ENCODE measurements at places on chromosomes 12 and 14.
A peak's percentile ranks its signal among the peaks of the same experiment; 100 is the strongest.

DNA sequence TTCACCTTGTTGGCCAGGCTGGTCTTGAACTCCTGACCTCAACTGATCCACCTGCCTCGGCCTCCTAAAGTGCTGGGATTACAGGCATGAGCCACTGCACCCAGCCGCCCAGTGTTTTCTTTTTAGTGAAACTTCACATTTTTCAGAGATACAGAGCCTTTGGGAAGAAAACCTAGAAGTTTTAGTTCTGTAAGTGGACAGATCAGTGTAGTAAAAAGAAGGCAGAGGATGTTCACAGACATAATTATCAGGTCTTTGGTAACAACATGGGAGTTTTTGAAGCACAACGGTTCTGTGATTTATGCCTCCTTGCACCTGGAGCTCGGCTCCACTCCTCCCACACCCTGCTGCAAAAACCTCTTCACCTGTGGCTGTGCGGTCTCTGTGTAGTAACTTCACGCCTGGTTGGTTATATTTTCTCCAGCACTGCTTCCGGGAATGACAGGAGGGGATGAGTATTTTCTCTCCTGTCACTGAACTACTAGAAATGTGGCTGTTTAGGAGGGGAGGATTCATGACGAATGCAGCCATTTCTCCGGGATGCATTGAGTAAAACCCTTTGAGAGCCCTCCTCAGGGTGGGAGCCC is 67.0 kb downstream of the ARF6 start:
- no peak for DNase-seq

- DNase-seq: no peak
Observed at GRCh38 chr12:47767216-47767724, 5.8 kb upstream of the SLC48A1 start.

- no peak for DNase-seq
Observed at GRCh38 chr12:113971392-113971791, 5.3 kb upstream of the RBM19 start.

DNA sequence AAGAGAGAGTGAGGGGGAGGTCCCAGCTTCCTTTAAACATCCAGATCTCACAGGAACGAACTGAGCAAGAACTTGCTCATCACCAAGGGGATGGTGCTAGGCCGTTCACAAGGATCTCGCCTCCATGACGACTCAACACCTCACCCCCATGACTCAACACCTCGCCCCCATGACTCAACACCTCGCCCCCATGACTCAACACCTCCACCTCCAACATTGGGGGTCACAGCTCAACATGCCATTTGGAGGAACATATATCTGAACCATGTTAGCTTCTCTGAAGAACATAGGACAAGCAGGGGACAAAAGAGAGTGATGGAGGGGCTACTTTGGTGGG is 66.0 kb upstream of the LHX5 start:
- no peak for DNase-seq

DNA sequence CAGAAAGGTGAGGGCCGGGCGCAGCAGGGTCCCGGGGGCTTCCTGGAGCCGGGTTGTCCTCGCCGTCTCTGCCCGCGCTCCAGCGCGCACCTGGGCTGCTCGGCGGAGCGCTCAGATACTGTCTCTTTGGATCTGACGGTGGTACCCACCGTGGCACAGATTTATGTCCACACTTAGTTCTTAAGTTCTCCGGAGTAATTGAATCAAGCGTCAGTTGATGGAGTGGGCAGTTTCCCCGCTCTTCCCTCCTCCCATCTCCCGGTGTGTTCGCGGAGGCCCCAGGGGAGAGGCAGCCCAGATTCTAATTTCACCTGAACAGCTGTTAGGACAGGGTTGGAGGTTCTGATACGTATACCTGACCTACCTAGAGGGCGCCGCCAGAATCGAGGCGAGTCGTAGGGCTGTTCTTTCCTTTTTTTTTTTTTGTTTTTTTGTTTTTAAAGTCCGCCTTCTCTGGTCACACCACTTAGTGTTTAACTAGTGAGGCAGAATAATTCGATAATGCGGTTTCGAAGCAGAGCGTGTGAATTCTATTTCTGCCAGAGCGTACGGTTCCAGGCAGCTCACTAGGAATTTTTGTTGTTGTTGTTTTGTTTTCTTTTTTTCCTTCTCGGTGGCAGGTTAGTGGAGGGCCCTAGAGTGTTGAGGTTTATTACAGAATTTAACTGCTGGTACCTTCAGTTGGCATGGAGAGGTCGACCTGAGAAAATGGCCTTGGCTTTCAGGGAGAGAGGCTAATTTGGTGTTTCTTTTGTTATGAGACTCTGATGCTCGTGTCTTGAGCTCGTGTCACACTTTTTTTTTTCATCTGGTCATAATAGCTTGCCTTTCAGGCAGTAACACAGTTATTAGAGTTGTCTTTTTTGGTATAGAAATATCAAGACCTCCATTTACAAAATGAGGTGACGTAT is 22.3 kb upstream of the GNS start:
- no peak for DNase-seq

DNA sequence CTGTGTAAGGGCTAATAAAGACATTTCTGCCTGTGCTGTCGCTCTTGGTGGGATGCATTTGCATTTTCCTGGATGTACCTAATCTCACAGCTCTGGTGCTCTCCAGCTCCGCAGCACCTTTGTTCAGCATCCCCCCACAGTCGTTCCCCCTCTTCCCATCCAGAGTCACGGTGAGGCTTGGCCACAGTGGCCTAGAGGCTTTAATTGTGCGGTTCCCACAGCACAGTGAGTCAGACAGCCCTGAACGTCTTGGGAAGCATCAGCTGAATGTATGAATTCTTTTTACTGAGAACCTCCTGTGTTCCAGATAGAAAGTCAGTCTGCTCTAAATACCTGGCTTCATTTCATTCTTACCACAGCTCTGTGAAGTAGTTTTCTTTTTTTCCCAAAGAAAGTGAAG is 28.7 kb downstream of the MLXIP start:
- no peak for DNase-seq

GRCh38 chr12:89051065-89051677 is 301.1 kb downstream of the DUSP6 start:
- peak; percentile 39 for DNase-seq

- no peak for DNase-seq
Observed at GRCh38 chr12:107320929-107321631, 227.7 kb upstream of the CRY1 start.

DNA sequence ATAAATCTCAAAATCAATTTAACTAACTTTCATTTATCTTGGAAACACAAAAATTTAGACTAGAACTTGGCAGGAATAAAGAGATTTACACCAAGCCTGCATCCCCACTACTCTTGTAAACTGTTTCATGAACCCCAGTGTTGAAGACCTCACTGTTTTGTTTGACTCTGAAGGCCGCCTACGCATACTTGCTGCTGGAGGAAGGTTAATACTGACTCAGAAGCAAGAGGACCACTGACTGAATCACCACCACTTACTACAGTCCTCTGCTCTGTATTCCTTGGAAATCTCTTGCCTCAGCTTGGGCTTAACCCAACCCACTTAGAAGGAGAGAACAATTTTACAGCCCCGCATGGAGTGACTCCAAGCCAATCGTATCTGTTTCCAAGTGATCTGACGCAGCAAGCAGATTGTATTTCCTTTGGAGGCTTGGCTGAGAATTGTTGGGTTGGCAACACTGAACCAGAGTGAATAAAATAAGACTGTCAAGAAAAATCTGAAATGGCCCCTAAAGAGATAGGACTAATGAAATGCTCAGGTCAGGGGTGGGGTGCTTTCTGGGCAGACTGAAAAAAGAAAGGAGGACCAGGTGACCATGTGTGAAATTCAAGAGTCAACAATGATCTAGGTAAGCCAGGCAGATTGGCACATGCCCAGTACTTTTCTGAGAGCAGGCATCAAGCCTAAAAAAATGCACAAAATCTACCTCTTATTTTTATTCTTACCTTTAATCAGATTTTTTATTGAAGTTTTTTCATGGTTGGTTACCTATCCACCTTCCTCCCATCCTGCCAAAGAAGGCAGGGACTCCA is 248.6 kb downstream of the ZFP36L1 start:
- no peak for DNase-seq

GRCh38 chr14:25406818-25407217 is 356.9 kb upstream of the STXBP6 start:
- no peak for DNase-seq

DNA sequence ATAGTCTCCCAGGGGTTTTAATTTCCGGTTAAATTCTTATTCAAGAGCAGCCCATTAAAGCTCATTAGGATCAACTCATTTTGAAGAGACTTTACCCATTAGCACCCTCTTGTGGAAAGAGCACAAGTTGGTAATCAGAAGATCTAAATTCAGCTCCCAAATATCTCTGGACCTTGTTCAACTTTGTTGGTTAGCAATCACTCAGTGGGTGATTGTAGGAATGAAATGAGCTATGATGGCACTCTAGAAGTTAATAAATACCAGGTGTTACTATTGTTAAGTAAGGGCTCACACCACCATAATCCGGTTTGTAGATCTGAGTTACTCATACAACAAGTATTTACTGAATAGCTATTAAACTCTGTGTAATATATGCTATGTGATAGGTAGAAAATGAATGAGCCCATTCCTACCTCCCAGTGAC is 42.9 kb downstream of the TRIP11 start:
- no peak for DNase-seq

DNA sequence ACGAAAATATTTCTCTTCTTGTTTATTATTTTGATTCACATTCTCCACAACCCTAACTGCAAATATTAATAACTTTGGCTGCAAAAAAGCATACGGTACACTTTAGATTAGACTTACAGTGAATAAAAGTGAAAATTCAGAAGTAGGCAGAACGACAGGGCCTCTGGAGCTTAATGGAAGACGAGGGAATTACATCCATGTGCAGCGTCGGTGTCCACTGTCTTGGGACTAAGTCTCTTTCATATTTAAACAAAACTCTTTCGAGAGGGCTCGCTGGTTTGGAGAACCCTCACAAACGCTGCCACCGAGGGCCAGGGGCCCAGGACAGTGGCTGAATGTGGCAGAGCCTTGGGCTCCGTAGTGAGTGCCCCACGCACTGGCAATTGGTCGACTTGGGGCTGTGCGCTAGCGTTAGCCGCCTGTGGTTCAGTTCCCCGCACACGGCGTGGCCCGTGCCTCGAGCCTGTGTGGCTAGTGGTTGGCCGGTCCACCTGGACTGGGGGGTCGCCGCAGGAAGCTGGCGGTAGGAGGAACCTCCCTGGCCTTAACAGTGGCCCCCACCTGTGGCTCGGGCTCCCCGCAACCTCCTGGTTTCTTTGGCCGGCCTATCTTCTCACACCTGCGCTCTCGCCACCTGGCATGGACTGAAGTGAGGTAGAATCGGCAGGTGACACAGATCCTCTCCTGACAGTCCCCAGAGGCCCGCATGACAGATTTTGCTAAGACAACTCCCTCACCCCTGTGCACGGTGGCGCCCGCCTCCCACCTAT is 739 bp upstream of the PAX9 start:
- no peak for DNase-seq

DNA sequence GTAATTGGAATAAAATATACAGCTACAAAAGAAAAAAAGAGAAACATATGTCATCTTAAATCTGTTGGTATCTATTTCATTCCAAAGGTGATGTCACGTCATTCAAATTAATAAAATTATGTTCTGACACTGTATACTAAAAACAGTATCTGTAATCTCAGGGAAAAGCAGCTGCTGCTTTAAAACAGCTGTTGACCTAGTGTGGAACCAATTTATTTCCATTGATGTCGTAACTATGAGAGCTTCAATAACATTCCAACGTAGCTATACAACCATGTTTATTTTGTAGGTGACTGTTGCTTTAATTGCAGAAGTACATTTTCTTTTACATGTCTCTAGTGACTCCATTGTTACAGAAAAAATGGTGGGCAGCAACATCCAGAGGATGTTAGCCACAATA is 571.7 kb downstream of the RPS29 start:
- no peak for DNase-seq

GRCh38 chr12:96235484-96235826 is 41.3 kb downstream of the ELK3 start:
- no peak for DNase-seq

- DNase-seq: no peak
Observed at GRCh38 chr14:33386140-33386539, 447.5 kb downstream of the NPAS3 start.
